ENCODE measurements at places on chromosomes 4 and X.

DNA sequence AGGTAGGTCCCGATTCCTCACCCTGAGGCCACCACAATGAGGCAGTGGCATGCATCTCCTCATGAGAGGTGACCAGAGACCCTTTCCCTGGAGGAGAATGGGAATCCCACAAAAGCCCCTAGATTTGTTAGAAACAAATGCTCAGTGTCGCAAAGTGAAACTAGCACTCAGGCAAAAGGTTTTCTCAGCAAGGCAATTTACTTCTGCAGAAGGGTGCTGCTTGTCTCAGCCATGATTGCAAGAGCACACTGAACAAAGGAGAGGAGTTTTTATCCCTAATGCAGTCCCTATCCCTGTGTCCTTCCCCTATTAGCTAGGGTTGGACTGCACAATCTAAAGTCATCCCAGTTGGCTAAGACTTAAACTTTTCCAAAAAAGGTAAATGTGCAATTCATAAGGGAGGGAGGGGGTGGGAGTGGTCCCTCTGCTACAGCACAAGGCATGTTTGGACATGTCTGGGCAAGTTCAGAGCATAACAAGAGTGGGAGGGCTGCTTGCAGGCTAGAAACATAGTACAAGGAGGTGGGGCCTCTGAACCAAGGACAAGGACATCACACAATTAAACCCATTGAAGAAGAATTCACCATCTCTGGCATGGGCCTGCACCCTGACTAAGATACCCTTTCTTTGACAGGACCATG lies 185.3 kb downstream of the CCNG2 start:
- no peak for DNase-seq

- DNase-seq: no peak
Measured at GRCh38 chr4:186554914-186555827, at the start of gene MTNR1A. MTNR1A (minus strand) TSS chr4:186555567; CDS start chr4:186555365, 202 bp downstream.

- DNase-seq: no peak
Measured at GRCh38 chrX:964831-965416, 247.5 kb downstream of the CRLF2 start.

GRCh38 chr4:70601422-70602039 lies 9.5 kb downstream of the AMBN start:
- peak; percentile 58 for DNase-seq

DNA sequence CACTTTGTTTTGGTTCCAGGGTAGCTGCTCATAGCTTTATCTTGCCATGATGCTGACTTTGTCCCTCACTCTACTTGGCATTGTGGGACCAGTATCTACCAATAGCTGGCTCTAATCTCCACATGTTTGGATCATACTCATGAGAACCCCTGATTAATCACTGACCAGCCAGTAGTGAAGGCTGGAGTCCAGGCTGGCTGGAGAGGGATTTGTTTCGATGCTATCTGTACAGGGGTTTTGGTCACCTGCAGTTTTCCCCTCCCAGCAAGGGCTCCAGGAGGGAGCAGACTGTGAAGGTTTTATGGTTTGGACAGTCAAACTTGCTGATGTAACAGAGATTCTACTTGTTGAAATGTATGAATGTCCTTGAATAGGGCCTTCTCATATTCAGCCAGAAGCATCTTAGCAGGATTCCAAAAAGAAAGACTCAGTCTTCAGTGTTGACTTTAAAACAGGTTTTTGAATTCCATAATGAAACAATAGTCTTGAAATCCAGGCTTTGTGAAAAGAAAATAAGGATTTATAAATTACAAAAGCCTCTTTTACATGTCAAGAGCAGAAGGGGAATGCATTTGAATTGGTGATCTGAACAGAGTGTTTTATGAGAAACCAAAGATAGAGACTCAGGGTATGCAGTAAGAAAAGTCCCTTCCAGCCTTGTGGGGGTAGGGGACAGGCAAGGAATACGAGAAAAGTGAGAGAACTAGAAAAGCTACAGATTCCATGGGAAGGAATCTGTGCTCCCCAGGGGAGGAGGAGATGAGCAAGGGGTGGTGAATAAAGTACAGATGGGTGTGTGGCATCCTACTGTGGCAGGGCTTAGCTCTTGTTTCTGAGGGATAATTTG lies 103.1 kb upstream of the SHISA3 start:
- peak; percentile 68 for DNase-seq

GRCh38 chr4:38179690-38180377 lies 219.6 kb downstream of the PTTG2 start:
- DNase-seq: peak; percentile 50

GRCh38 chrX:21952624-21953023 lies 12.1 kb downstream of the SMS start:
- DNase-seq: no peak

GRCh38 chr4:93031431-93032098 lies 727.8 kb downstream of the GRID2 start:
- DNase-seq: no peak

GRCh38 chr4:111748157-111748556 lies 397.1 kb upstream of the FAM241A start:
- DNase-seq: no peak

DNA sequence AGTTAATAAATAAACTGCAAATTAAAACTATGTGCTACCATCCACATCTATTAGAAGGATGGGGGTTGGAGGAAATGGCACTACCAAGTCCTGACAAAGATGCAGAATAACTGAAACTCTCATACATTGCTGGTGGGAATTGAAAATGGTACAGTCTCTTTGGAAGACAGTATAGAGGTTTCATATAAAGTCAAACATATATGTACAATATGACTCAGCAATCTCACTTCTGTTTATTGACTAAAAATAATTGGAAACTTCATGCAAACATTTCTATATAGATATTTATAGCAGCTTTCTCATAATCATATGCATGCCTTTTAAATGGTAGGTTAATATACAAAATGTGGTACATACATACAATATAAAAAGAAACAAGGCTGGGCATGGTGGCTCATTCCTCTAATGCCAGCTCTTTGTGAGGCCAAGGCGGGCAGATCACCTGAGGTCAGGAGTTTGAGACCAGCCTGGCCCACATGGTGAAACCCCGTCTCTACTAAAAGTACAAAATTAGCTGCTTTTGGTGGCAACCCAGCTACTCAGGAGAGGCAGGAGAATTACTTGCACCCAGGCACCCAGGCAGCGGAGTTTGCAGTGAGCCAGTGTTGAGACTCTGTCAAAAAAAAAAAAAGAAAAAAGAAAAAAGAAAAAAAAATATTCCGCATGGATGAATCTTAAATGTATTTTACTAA lies 225.0 kb upstream of the CXXC4 start:
- no peak for DNase-seq

DNA sequence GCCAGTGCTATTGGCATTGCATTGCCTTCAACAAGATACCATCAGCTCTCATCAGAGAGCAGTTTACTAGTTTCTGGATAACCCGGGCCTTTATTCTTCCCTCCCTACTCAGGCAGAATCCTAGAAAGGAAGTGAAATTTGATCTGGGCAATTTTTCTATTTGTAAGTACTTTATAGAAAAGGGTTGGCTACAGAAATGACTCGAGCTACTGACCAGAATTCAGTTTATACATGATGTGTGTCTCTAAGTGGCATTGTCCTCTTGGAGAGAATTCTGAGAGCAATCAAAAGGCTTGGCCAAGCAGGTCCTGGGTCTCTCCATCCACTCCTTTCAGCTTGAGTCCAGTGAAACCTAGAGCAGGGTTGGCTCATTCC lies 192.7 kb upstream of the LEF1 start:
- no peak for DNase-seq

DNA sequence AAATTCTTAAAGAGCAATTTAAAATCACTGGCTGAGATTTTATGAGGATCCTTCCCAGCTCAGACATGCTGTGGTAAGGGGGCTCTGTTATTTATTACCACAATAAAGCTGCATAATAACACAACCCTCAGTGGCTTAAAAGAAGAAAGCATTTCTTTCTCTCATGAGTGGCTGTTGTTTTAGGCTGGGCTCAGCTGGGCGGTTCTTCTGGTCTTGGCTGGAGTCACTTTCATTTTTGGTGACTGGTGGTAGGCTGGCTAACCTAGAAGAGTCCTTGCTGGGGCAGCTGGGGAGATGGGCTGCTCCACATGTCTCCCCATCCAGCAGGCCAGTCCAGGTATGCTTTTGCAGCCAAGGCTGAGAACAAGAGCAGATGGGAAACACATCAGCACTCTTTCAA lies 113.0 kb upstream of the MSX1 start:
- no peak for DNase-seq

DNA sequence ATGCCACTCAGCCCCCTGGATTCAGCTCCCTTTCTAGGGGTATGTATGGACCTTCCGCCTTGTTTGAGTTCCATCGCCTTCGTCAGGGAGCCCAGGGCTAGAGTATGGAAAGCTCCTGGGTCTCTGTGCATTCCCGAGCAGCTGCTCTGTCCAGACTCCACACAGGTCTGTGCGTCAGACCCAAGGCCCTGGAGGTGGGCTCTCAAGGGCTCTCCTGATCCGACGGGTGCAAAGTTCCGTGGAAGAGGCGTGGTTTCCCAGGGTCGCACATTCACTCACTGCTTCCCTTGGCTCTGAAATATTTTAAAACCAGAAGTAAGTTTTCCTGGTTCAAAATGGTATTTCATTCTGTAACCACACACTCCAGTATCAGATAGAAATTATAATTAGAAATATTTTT lies 863.2 kb downstream of the TRIML1 start:
- DNase-seq: no peak

DNA sequence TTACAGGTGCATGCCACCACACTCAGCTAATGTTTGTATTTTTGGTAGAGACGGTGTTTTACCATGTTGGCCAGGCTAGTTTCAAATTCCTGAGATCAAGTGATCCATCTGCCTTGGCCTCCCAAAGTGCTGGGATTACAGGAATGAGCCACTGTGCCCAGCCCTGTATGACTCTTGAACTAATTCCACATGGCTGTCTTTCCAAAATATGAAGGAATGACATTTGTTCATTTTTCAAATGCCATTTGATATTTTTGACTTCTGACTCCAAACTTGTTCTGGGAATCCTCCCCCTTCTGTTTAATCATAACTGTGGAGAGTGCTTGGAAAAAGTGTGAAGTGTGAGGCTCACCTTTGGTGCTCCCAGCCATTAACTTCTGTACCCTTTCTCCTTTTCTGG lies 119.2 kb downstream of the NHS start:
- no peak for DNase-seq

- no peak for DNase-seq
Measured at GRCh38 chr4:24880186-24880585, 32.7 kb downstream of the CCDC149 start.

DNA sequence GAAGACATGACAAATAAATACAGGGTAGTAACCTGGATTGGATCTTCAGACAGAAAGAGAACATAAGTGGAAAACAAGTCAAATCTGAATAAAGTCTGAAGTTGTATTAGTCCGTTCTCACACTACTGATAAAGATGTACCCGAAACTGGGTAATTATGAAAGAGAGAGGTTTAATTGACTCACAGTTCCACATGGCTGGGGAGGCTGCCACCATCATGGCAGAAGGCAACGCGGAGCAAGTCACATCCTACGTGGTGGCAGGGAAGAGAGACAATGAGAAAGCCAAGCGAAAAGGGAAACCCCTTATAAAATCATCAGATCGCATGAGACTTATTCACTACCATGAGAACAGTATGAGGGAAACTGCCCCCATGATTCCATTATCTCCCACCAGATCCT lies 82.8 kb downstream of the USP46 start:
- DNase-seq: no peak

DNA sequence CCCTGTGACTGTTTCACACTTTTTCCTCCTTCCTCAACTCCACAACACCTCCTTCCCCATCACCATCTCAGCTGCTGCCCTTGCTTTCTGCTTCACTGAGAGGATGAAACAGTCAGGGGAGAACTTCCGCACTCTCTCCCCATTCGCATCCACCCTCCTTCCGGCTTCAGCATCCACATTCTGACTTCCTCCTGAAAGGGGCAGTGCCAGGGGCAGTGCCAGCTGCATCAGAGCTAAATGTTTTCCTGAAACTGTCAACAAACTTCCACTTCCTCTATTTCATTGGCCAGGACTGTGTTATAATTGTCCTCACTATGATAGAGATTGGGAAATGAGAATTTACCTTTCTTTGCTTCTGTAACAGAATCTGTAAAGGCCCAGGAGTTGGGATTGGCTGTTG lies 18.2 kb upstream of the RASL11B start:
- DNase-seq: no peak

DNA sequence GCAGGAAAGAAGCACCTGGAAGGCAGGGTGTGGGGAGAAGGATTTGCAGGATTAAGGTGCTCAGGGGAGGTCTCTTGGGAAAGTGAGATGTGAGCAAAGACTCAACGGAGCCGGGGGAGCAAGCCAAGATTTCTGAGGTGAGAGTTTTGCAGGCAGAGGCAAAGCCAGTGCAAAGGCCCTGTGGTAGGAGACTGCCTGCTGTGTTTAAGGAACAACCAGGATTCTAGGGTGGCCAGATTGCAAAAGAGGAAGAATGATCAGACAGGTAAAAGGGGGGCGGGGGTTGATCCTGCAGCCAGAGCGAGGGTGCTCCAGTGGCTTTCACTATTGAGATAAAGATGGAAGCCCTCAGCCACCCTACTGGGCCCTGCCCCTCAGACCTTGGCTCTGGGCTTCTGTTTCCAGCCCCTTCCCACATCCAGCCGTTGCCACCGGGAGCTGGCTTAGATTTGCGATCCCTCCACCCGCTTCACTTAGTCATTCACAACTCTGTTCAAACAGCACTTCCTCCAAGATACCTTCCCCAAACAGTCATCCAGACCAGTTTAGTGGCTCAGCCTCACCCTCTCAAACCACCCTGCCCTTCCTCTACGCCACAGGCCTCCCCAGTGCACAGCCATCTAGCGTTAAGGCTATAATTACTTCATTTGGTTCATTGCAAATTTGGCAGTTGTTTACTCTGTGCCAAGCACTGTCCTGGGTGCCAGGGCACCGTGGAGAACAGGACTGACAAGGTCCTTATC lies 23.3 kb upstream of the BCOR start:
- DNase-seq: no peak

DNA sequence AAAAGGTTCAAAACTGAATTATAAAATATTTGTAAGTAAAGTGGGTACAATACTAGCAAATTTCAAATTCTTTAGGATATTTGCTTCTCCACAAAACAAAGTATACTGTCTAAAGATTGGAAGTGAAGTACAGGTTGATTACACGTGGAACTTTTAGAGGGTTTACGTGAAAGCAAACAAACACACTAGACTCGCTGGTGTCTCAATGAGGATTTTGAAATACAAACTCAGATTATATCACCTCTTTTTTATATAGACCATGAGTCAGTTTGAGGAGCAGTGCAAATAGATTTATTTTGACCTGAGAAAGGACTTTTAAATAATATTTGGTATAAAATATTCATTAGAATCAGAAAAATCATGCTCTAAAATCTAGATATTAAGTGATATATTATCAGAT lies 185.0 kb downstream of the SPOCK3 start:
- DNase-seq: no peak

Measured in NT2/D1 (cell line).